Small intestine (tissue), 16 donors: ENCODE measurements at places on chromosomes 13 and 19.

DNA sequence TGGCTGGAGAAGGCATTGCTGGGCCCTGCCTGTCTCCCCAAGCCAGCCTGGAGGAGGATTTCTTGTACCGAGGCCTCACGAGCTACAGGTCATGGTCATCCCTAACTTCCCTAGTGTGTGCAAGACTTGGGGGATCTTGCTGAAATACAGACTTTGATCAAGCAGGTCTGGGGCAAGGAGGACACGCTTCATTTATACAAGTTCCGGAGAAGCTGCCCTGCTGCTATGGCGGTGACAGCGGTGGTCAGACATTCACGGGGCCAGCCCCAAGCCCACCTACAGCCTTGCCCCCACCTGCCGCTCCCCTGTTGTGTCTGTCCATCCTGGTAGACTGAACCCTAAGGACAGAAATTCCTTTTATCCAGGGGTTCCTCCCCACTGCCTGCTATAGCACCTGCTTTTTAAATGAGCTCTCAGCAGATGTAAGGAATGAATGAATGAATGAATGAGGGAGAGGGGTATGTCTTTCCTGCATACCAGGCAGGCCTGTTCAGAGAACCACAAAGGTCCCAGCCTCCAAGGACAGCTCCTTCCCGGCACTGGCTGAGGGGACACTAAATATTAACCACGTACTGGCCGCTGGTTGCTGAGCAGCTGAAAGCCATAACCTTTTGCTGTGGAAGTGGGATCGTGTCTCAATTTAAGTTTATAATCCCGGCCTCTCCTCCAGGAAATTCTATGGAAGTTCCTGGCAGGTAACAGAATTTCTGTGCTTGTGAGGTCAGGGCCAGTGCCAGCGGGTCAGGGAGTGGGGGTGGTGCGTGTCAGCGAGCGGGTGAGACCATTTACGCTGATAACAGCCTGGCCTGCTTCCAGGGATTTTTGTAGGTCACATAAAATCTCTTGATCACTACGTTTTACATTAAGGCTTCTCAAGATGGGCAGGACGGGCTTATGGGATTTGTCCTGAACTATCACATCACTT lies 27.1 kb downstream of the TSSK6 start:
- no peak overlapping the region for H3K4me3 ChIP-seq
- peak overlapping the region; percentile 2 for H3K27ac ChIP-seq
- H3K27me3 ChIP-seq: no peaks in the 10 kb centered on the region
- H3K36me3 ChIP-seq: peaks cover 72% of the 10 kb centered on the region

- no peak for DNase-seq
- H3K36me3 ChIP-seq: no peaks in the 10 kb centered on the region
- no peak overlapping the region for H3K27ac ChIP-seq
- H3K27me3 ChIP-seq: no peaks in the 10 kb centered on the region
- H3K4me3 ChIP-seq: no peak overlapping the region
Measured at GRCh38 chr19:40274585-40275544, 10.3 kb downstream of the AKT2 start.

DNA sequence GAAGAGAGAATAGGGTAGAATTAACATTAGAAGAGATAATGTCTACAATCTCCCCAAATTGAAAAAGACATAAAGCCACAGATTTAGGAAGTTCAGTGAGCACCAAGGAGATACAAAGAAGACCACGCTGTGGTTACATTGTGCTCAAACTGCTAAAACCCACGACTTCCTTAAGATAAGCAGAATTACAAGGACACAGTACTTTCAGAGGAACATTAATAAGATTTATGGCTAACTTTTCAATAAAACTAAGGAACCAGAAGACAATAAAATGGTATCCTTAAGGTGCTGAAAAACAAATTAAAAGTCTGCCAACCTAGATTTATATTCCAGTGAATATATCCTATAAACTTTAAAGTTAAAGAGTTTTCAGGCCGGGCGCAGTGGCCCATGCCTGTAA lies 7.4 kb upstream of the IL17D start:
- no peak for DNase-seq
- H3K27me3 ChIP-seq: no peaks in the 10 kb centered on the region

- no peaks in the 10 kb centered on the region for H3K27me3 ChIP-seq
- no peak overlapping the region for H3K4me3 ChIP-seq
- H3K27ac ChIP-seq: no peak overlapping the region
- no peak for DNase-seq
- no peaks in the 10 kb centered on the region for H3K4me1 ChIP-seq
- peaks cover 9% of the 10 kb centered on the region for H3K36me3 ChIP-seq
Measured at GRCh38 chr19:11005521-11005920, 44.7 kb downstream of the SMARCA4 start.

GRCh38 chr13:100179276-100179675 lies 90.4 kb downstream of the PCCA start:
- no peak overlapping the region for H3K27ac ChIP-seq
- H3K27me3 ChIP-seq: no peaks in the 10 kb centered on the region
- DNase-seq: no peak
- H3K4me3 ChIP-seq: no peak overlapping the region
- no peaks in the 10 kb centered on the region for H3K36me3 ChIP-seq

DNA sequence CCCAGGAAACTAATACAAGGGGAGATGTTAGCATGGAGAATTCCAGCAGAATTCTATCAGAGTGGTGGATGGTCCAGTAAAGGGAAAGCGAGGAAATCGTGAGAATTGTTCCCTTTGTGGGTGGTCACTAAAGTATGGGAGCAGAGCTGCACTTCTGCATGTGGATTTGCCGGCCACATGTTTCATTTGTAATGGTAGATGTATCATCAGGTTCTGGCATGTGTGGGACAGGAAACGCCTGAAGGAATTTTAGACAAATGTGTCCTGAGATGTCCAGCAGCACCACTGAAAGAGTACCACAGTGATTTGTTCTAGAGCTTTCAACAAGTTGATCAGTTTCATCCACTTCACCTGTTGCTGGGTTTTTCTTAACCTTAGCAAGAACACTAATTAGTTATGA lies 308.4 kb downstream of the SHISA2 start:
- H3K36me3 ChIP-seq: no peaks in the 10 kb centered on the region
- DNase-seq: no peak
- H3K27me3 ChIP-seq: no peaks in the 10 kb centered on the region
- no peaks in the 10 kb centered on the region for H3K4me1 ChIP-seq
- no peak overlapping the region for H3K27ac ChIP-seq
